ENCODE measurements at places on chromosomes 7 and 10.

DNA sequence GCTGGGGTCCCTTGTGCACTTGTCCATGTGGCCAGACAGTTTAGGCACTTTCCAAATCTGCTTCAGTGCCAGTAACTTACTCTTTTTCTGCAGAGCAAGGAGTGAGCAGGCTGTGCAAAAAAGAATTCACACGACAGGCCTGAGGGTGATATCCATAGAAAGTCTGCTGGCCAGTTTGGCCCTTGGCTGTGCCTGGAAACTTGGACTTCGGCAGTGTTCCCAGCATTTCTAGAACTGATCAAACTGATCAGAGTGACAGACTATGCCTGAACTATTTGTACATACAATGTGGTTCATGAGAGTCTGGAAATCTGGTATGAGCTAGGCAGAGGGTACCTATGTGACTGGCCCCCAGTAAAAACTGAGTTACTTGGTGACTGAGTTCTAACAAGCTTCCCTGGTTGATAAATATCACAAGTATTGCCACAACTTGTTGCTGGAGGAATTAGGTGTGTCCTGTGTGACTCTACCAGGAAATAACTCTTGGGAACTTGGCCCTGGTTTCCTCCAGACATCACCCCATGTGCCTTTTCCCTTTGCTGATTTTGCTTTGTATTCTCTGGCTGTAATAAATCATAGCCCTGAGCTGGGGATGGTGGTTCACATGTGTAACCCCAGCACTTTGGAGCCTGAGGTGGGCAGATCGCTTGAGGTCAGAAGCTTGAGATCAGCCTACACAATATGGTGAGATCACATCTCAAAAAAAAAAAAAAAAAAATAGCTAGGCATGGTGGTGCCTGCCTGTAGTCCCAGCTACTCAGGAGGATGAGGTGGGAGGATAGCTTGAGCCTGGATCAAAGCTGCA is 3.3 kb upstream of the DENND10 start:
- no peak for DNase-seq

DNA sequence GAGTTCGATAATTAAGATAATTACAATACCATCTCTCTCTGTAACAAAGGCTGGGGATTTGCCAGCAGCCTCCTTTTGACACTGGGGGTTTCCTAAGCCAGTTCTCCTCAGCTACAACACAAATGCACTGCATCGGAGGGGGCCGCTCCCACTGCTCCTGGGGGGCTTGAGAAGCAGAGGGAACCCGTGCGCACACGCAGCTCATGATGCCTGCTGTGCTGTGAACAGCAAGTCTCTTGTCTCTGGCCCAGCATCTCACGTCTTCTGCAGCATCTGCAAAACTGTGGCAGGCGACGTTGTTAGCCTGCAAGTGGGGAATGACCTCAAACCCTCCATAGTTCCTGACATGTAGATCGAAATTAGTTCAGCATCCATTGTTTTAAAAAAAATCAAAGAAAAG is 5.5 kb downstream of the VIPR2 start:
- no peak for DNase-seq

GRCh38 chr7:105365541-105366534 is 22.9 kb downstream of the SRPK2 start:
- no peak for DNase-seq

GRCh38 chr10:5364890-5365338 is at the start of gene UCN3:
Gene UCN3, plus strand, starts transcription at chr10:5364966. Its CDS starts 8,755 bp downstream, at chr10:5373721.
- DNase-seq = no peak

DNA sequence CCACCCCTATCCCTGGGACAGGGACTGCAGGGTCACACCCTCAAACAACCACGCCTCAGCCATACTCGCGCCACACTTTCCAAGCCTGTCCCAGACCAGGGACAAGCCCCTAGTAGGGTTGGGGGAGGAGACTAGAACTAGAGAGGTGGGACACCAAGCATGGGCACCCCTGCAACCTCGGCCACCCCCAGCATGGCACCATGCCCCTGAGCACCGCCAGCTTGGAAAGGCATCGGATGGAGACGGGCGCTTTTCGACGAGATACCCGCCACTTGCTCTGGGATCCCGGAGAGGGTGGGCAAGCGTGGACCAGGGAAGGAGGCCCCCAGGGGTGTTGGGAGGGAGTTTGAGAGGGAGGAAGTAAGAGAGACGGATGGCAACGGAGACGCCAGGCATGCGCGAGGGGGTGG is 13.1 kb upstream of the KMT2E start:
- no peak for DNase-seq

- DNase-seq = no peak
Measured at GRCh38 chr7:49327155-49327554, 402.8 kb downstream of the CDC14C start.

DNA sequence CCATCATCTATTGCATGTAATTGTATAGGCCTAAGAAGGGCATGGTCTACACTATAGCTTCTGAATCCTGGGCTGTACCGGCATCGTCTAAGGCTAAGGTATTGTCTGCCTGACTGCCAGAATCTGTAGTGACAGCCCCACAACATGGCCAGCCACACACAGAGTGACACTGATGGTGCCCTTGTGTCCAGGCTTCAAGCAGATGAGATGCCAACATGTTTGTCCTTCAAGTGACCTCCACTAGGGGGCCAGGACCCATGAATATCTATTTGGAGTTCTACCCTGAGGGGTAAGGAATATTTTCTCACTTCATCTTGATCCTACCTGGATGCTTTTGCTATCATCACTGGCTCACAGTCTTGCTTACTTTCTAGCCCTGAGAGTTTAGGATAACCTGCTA is 1.5 kb downstream of the CYP3A7 start:
- DNase-seq = no peak

DNA sequence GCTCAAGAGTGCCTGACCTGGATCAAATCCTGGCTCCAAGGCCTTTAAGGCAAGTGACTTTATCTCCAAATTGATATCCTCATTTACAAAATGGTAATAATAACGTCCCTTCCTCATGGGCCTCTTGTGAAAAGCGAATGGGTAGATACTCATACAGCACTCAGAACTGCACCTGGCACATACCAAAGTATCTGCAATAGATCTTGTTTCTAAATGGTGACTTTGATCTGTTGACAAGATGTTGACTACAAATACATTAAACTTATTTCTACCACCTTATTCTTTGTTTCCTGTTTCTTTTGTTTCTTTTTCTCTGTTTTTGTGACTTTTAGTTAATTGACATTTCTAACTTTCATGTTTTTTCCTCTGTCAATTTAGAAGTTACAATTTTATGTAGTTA is 53.0 kb downstream of the RNLS start:
- no peak for DNase-seq

- DNase-seq = no peak
Measured at GRCh38 chr7:20831451-20831850, 44.8 kb upstream of the SP8 start.

GRCh38 chr10:18501198-18501597 is 150.2 kb downstream of the NSUN6 start:
- DNase-seq = no peak

- no peak for DNase-seq
Measured at GRCh38 chr7:50826371-50827172, 43.9 kb upstream of the GRB10 start.

DNA sequence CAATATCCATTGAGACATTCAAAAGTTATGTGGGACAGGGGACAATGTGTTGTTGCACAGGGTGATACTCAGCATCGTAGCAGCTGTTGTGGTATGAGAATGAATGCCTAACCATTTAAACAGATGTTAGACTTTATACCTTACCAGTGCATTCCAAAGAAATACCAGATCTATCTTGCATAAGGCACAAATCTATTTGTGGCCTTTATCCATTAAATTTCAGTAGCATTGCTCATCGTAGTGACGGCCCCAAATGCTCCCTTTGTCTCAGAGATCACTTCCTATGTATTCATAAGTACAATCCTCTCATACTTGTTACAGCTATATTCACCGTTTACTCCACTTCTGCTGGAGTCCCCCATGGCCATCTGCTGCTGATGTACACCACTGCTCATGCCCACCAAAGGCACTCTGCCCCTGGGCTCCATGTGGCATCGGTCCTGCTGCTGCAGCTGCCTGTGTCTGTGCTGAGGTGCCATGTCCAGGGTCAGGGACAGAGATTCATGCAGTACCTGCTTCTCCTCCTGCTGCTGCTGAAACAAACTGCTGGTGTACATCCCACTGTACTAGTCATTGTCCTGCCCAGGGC is 96.3 kb downstream of the CPED1 start:
- DNase-seq = no peak

DNA sequence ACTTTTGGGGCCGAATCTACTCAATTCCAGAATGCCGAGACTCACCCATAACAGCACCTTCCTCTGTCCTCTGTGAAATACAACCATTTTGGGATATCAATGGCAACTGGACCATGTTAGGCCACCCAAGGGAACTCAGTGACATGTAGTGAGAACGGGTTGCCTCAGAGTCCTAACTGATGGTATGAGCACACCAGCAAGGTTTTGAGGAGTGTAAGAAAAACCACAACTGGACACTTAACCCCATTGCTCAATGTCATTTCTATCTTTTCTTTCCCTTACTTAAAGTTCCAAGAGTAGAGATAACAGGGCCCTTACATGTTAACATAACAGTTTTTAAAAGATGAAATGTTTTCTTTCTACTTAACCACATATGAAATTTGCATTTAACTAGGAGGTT is 67.1 kb downstream of the TNS3 start:
- no peak for DNase-seq

DNA sequence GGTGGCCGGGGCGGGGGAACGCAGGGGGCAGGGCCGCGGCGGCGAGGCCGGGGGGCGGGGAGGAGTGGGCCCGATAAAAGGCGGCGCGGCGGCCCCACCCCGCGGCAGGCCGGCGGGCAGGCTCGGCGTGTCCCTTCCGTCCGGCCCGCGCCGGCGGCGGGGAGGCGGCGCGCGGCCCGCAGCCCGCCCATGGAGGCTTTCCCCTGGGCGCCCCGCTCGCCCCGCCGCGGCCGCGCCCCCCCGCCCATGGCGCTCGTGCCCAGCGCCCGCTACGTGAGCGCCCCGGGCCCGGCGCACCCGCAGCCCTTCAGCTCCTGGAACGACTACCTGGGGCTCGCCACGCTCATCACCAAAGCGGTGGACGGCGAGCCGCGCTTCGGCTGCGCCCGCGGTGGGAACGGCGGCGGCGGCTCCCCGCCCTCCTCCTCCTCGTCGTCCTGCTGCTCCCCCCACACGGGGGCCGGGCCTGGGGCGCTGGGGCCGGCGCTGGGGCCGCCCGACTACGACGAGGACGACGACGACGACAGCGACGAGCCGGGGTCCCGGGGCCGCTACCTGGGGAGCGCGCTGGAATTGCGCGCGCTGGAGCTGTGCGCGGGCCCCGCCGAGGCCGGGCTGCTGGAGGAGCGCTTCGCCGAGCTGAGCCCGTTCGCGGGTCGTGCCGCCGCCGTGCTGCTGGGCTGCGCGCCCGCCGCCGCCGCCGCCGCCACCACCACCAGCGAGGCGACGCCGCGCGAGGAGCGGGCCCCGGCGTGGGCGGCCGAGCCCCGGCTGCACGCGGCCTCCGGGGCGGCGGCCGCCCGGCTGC is at the start of gene NANOS1:
Gene NANOS1 (plus strand): TSS at position 102 of the 808 bp plus-strand sequence. CDS start 88 bp downstream, at position 190.
- peak; percentile 5 for DNase-seq

- DNase-seq = no peak
Measured at GRCh38 chr7:141158561-141158960, 84.7 kb downstream of the TMEM178B start.

DNA sequence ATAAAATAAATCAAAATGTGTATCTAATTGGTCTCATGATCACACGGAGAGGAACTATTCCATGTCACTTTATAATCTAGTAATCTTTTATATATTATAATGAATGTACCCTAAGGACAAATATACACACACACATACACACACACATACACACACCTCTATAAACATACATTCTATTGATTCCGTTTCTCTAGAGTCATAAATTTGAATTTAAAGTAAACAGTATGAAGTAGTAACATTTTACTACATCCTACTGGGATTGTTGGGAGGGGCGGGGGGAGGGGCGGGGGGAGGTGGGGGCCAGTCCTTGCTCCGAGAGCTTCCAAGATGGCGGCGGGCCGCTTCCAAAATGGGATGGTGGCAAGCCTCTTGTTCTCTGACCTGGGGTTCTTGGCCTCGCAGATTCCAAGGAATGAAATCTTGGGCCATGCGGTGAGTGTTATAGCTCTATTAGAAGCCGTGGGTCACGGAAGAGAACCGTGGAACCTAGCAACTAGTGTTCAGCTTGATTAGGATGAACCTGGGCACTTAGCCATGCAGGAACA is 143.2 kb downstream of the REEP3 start:
- DNase-seq = no peak

DNA sequence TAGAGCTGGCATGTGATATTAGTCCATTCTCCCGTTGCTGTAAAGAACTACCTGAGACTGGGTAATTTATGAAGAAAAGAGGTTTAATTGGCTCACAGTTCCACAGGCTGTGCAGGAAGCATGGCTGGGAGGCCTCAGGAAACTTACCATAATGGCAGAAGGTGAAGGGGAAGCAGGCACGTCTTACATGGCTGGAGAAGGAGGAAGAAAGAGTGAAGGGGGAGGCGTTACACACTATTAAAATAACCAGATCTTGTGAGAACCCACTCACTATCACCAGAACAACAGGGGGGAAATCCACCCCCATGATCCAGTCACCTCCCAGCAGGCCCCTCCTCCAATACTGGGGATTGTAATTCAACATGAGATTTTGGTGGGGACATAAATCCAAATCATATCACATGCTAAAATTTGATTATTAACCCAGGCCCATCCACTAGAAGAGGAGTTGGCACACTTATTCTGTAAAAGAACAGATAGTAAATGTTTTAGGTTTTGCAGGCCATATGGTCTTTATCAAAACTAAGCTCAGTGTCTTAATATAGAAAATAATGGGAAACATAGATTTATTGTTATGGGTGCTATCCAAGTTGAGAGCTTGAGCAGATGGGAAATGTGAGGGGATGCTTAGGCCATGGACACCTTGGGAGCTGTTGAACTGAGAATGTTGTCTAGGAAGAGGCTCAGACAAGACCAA is 18.6 kb upstream of the HK1 start:
- DNase-seq = no peak

- no peak for DNase-seq
Measured at GRCh38 chr10:33189808-33190207, 144.7 kb downstream of the NRP1 start.
